ENCODE measurements at places on chromosomes 3 and 15.

DNA sequence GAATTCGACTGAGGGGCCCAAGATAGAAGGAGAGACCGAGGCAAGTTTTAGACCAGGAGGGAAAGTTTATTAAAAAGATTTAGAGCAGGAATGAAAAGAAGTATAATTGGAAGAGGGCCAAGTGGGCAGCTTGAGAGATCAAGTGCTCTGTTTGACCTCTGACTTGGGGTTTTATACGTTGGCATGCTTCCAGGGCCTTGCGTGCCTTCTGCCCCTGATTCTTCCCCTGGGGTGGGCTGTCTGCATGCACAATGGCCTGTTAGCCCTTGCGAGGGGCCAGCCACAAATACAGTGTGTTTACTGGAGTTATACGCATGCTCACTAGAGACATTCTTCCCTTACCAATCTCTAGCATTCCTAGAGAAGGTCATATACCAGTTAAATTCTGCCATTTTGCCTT lies 70.7 kb upstream of the LARS2 start:
- DNase-seq, result no peak

DNA sequence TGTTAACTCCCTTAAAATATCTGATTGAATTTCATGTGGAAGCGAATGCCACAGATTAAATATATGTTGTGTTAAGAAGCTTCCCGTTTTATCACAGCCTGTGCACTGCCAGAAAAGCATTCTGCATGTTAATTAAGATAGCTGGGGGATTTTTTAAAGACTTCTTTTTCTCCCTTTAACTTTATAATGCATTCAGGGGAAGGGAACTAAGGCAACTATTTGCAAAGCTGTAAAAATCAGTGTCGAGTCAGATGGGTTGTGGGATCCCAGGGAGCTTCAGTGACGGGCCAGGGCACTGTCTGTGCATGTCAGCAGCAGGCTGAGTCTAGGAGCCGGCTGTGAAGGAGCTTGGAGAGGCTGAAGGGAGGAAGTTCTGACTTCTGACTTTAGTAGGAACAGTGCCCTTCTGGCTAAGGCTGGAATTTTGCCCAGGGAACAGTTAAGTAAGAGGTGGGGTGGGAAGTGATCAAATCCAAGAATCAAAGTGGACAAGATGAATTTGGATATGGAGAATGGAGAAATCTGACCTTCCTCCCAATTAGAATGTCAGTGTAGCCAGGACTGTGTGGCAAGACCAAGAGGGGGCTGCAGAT lies 77.7 kb downstream of the ABHD5 start:
- no peak for DNase-seq

GRCh38 chr3:107421881-107422280 lies 44.6 kb downstream of the CCDC54 start:
- DNase-seq, result no peak

GRCh38 chr3:130316169-130316568 lies 29.3 kb upstream of the COL6A5 start:
- no peak for DNase-seq

- DNase-seq, result no peak
These were observed 109.5 kb downstream of the SSR3 start for GRCh38 chr3:156445117-156446090.

GRCh38 chr3:4290272-4290893 lies 12.8 kb upstream of the SETMAR start:
- no peak for DNase-seq

DNA sequence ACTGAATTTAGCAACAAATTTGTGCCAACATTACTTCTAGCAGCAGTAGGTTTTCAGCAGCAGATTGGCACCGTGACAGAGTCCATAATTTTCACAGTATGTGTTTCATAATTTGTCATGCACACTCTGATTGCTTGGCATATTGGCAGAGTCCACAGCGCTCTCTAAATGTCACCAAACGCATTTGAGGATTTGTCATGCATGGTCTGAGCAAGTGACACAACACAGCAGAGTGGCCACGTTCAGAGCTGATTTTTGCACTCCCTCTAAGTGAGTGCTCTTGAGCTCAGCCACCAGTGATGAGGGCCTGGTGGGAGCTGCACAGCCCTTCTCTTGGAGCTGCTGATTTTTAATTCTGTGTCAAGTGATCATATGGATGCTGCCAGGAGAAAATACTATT lies 1270.8 kb downstream of the ROBO1 start:
- no peak for DNase-seq

- DNase-seq, result no peak
These were observed 3.0 kb downstream of the RPL32 start for GRCh38 chr3:12838179-12838965.

DNA sequence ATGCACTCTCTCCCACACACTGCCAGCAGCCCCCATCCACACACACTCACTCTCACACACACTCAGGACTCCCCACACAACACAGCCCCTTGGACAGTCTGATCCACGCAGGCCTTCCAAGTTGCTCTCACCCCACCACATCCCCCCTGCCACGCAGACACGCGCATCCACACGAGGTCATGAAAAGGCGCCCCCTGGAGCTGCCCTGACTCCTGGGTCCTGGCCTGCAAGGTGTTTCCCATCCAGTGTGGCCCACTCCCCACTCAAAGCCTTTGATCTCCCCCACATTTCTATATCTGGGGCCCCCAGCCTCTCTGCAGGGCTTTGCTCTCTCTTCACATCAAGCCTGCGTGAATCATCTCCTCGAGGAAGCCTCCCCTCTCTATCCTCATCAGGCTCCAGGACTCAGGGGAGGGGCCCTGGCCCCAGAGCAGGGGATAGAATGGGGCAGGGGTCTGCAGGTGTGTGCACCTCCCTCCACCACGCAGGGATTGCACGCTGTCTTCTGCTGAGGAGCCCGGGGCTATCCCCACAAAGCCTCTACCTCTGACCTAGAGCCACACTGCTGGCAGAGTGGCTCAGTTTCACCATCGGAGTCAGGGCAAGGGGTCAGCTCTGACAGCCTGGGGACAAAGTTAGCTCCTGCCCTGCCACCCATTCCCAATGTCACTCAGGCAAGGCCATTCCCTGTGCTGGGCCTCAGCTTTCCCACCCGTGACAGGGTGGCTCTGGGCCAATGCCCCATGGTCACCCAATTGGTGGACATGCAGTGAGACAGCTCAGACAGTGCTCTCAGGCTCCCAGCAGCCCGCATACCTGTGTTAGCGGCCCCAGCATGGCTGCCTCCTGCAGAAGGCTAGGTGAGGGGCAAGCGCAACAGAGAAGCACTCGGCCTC lies 6.4 kb downstream of the MYL3 start:
- DNase-seq, result no peak

- no peak for DNase-seq
These were observed 311.1 kb upstream of the THBS1 start for GRCh38 chr15:39269821-39270220.

- DNase-seq, result no peak
These were observed 65.9 kb downstream of the GPR176 start for GRCh38 chr15:39854161-39854560.

GRCh38 chr3:42501321-42501680 lies 1.1 kb upstream of the VIPR1 start:
- DNase-seq, result no peak

- no peak for DNase-seq
These were observed 8.5 kb upstream of the FANCD2 start for GRCh38 chr3:10017636-10018292.

DNA sequence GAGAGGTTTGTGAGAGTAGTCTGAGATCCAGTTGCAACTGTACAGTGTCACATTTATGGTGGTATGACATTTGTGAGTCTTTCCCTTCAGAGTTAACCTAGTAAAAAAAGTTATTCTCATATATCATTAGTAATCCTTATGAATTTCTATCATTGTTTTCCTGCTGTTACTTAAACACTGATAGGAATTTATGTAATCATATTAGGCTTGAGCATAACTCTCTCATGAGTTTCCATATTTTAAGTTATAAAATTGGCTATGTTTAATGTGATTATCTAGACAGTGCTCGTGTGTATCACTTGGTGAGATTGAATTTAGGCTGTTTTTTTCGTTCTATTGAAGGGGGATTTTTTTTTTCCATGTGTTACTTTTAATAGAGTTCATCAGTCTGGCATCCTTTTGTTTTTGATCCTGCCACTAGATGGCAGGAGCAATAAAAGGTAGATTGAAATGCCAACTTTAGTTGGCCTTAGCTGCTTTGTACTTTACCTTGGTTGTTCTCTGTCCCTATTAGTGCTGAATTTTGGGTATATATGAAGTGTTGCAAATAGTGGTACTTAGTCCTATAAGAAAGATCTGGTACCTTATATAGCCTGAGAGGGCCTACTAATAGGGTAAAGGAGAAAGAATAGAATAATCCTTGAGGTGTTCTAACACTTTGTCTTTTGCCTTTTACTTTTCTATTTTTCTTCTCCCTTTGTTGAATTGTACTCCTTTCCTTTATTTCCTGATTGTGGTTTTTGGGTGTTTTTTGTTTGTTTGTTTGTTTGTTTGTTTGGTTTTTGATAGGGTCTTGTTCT lies 17.9 kb downstream of the STT3B start:
- no peak for DNase-seq

DNA sequence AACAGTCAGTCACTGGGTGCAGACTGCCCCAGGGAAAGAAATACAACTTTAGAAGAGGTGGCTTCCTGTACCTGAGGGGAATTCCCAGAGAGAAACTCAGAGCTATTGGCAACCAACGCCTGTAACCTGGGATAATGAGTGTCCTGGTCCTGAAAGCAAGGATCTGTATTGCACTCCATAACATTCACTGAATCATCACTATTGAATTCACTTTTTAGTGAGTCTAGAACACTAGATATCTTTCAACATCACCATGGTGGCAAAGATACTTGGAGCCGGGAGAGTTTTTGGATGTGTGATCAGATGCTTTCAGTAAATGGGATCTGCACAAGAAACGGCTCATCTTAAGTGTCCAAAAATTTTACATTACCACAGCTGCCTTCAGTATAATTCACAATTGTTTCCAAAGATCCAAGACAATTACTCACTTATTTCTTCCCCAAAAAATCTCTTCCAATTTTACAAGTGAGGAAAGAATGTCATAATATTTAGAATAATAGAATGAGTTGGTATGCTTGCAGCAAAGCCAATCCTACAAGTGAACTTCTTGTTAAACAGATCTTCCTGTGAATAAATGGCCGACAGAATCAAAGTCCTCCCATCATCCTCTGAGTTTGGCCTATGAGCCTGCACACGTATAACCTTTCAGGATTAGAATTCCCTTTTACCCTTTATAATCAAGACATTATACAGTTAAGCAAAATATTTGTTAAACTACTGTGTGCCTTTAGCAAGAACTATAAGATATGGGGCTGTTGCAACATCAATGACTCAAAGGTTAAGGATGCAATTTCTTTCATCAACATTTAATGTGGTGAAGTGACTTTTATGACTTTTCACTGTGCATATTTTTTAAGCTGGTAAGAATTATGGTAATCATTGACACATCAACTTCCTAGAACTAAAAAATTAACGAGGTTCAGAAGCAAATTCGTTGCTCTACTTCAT lies 243.3 kb upstream of the COL8A1 start:
- no peak for DNase-seq

DNA sequence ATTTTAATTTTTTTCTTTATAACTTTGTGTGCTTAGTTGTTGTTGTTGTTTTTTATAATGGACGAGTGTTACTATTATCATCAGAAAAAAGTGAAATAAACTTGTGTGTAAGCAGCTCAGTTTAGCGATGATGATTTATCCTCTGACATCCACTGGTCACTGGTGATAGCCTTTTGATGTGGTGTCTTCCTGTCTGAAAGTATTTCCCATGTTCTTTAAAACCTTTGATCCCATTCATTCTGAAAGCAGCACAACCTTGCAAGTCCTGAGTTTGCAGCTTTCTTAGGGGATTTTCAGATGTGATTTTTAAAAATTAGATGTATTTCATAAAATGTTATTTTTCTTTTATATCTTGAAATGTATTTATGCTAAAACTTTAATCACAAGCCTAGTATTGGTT lies 85.9 kb upstream of the ZPLD1 start:
- DNase-seq, result no peak

DNA sequence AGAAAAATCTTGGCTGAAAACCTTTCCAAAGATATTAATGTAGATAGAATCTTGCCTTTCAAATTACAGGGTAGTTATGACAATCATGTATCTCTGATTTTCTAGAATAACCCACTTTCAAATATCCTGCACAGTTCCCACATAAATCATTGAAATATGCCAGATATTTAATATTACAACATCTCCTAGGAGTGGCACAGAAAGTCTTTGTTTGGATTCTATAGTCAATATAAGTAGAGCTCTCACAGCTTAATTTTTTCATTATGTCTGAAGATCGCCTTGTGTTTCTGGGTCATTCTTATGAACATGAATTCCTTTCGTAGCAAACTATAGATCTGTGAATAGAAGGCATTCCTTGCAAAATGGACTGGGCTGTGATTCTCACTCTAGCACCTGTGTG lies 5.0 kb downstream of the RARB start:
- DNase-seq, result no peak

- DNase-seq, result no peak
These were observed 33.3 kb upstream of the HACD2 start for GRCh38 chr3:123618076-123618708.

GRCh38 chr3:43012174-43012573 lies 33.1 kb downstream of the GASK1A start:
- no peak for DNase-seq

DNA sequence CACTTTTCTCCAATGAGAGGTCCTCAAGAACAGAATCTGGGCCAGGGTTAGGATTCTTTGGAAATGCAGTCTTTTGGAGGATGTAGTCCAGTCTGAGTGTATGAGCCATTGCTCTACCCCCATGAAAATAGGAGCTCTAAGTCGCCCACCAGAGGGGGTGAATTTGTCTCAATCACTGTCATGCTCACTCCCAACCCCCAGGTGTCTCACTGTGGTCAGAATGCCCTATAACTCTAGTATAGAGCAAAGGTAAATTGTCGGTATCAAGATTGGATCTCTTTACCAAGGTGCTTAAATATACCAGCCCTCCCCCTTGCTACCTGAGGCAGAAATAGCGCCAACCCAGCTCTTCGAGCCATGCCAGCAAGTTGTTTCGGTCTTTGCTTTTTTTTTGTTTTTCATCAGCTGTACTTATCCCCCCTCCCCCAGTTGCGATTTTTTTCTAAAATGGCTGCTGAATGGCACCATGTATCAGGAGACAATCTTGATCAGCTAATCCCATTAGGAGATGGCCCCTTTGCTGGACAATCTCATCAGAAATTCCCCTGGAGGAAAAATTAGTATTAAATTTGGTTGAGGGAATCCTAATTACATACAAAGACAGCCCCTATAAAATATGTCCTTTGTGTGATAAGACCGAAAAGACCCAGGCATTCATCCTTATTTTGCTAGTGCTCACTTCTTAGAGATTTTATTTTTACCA lies 130.7 kb downstream of the EBLN2 start:
- no peak for DNase-seq

- DNase-seq, result no peak
These were observed 43.2 kb downstream of the KLHL25 start for GRCh38 chr15:85751291-85752123.

GRCh38 chr3:46122091-46122490 lies 86.0 kb downstream of the CCR1 start:
- no peak for DNase-seq

- DNase-seq, result no peak
These were observed 31.3 kb downstream of the CMTM7 start for GRCh38 chr3:32422943-32423342.

Measured in substantia nigra (tissue), 51 donors.